EH (cell line): ENCODE measurements at places on chromosomes 6 and 20.

DNA sequence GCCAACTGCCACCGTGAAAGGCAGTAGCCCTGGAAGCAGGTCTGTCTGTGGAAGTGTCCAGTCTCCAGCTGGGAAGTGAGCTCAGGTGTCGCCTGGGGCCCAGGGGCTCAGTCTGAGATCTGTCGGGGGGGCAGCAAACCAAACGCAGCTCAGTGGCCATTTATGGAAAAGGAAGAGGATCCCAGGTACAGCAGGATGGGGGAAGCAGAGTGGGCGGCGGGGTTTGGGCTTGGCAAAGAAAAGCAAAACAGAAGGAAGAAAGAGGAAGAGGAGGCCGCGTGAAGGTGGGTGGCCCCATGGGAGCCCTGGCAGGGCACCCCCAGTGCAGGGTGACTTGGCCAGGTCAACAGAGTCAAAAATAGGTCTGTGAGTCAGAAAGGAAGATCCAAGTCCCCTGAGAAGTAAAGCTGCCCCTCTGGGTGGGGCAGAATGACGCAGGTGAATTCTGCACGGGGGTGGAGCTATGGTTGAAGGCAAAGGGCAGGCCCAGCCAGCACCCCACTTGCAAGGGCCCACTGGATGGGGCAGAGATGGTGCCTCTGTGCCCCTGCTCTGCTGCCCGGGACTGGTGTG lies 5.3 kb downstream of the PXDC1 start:
- no peak for DNase-seq

DNA sequence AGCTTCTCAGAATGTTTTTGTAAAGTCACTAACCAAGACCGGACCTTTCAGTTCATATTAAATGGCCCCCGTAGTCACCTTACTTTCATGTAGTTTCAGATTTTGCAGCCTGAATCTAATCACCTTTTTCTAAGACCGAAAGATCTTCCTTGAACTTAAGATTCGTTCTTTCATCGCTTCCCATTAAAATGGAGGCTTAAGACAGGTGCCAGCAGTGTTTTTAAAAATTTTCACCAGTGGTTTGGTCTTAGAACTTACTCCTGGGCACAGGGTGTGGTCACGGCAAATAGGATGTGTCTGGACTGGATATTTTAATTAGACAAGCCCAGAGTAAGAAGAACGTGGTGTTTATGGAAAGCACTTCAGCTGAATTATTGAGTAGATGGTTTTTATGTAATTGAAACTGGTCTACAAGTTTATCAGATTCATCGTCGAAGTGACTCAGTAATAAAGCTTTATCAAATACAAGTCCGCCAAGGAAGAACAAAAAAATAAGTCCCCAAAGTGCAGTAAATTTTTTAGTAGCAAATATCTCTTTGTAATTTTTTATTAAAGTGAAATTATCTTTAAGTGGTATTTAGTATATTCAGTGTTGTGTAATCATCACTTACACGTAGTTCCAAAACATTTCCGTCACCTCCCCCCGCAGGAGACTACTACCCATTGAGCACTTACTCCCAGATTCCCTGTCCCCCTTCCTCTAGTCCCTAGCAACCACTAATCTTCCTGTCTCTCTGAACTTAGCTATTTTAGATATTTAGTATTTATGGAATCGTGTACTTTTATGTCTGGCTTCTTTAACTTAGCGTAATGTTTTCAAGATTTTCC lies 868 bp downstream of the SRSF3 start:
- peak; percentile 75 for DNase-seq

GRCh38 chr20:60074276-60074675 lies 116.1 kb downstream of the CDH26 start:
- DNase-seq: no peak

DNA sequence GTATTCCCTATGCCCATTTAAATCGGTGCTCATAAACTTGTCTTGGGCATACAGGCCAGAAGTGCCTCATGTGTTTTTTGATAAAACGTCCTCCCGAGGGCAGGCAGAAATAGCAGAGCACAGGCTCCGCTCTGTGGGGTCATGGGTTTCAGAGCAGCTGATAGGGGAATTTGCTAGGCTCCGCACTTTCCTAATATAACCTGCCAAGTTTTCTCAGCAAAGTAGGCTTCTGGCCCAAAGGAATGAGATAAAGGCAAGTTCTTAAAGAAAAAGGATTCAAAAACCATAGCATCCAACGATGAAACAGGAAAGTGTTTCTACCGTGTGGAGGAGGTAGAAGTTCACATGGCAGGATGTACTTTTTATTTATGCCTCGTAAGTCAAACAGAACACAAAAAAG lies 69.8 kb upstream of the RALGAPA2 start:
- no peak for DNase-seq

DNA sequence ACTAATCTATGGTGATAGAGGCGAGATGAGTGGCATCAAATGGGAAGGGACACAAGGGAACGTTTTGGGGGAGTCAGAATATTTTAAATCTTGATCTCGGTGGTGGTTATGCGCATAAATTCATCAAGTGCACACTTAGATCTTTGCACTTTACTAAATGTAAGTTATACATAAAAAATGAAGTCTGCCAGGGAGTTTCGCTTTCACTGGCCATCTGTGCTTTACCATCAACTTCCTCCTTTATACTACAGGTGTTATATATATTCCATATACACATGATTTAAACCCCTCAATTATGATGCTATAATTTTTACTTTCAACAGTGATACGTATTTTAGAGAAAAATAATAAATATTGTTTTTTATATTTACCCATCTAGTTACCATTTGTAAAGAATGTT lies 97.6 kb upstream of the AKIRIN2 start:
- DNase-seq: no peak

DNA sequence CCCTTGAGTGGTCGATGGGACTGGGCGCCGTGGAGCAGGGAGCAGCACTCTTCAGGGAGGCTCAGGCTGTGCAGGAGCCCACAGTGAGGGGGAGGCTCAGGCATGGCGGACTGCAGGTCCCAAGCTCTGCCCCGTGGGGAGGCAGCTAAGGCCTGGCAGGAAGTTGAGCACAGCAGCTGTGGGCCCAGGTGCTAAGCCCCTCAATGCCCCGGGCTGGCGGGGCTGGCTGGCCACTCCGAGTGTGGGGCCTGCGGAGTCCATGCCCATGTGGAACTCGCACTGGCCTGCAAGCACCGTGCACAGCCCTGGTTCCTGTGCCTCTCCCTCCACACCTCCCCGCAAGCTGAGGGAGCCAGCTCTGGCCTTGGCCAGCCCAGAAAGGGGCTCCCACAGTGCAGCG lies 948.4 kb upstream of the EYS start:
- no peak for DNase-seq

GRCh38 chr6:147699637-147700036 lies 191.1 kb downstream of the SAMD5 start:
- DNase-seq: peak; percentile 70

GRCh38 chr20:46073024-46073423 lies 16.7 kb downstream of the NCOA5 start:
- DNase-seq: no peak

DNA sequence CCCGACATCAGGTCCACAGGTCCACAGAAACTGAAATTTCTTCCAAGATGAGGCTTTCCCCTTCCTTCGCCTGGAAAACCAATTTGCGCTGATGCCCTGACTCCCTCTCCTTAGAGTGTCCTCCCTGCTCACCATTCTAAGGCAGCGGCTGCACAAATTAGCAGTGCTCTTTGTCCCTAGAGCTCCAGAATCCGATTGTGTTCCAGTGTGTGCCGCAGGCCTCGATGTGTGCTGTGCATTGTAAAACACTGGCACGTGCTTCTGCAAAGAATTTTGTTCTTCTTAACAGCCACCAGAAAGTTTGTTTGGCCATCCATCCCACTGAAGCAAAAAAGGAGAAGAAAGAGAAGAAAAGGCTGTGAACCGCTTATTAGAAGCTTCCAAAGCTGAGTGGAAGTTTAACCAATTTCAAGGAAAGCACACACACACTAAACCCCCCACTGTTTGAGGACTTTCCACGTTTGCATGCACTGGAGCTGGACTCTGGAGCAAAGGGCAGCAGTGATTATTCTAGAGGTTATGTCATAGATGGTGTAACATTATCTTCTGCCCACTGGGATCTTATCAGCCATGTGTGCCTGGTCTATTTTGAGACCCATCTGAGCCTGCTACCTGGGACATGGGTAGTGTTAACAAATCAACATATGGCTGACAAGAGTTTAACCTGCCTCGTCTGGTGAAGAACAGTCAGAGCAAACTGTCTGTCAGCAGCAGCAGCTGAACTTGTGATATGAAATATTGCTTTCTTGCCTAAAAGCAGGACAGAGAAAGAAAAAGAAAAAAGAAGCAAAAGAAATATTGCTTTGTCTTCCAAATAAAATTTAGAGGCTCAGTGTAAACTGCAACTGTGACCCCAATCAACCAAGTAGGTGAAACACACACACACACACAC lies 64.9 kb upstream of the RREB1 start:
- no peak for DNase-seq

DNA sequence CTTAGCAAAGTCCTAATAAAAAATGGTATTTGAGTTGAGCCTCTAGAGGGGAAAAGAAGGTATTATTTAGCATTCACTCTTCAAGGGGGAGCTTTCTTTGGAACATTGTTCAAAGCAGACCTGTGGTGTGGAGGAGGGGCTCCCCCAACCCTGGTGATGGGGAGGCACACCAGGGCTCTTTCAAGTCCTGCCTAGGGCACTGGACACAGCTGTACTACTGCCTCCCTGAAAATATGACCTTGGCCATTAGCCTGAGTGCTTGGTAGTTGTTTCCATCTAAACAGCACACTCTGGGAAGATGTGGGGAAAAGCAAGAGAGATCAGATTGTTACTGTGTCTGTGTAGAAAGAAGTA lies 215.1 kb upstream of the CNR1 start:
- DNase-seq: no peak

GRCh38 chr20:21705575-21706260 lies at the start of gene PAX1:
PAX1 (plus strand) TSS chr20:21705664; CDS start chr20:21705713, 49 bp downstream.
- no peak for DNase-seq

GRCh38 chr6:117547688-117548621 lies 54.4 kb downstream of the GOPC start:
- peak; percentile 70 for DNase-seq

GRCh38 chr6:144662812-144663365 lies 377.8 kb downstream of the UTRN start:
- DNase-seq: peak; percentile 20

DNA sequence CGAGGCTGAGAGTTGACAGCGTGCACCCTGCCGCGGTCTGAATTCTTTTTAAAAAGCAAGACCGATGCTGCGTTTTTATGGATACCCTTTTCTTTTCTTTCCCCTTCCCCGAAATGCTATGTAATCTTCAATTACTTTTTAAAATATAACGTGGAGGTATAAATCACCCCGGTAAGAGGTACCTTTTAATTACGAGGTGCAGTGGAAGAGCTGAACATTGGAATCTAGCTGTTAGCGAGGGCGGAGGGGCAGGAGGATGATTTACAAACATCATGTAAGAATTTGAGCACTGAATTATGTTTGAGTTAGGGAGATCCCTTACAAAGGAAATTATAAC lies 1.2 kb downstream of the EYA2 start:
- DNase-seq: no peak

GRCh38 chr6:38507173-38507572 lies 132.6 kb downstream of the BTBD9 start:
- no peak for DNase-seq

- DNase-seq: no peak
Observed at GRCh38 chr20:47044938-47045337, 150.3 kb downstream of the EYA2 start.

DNA sequence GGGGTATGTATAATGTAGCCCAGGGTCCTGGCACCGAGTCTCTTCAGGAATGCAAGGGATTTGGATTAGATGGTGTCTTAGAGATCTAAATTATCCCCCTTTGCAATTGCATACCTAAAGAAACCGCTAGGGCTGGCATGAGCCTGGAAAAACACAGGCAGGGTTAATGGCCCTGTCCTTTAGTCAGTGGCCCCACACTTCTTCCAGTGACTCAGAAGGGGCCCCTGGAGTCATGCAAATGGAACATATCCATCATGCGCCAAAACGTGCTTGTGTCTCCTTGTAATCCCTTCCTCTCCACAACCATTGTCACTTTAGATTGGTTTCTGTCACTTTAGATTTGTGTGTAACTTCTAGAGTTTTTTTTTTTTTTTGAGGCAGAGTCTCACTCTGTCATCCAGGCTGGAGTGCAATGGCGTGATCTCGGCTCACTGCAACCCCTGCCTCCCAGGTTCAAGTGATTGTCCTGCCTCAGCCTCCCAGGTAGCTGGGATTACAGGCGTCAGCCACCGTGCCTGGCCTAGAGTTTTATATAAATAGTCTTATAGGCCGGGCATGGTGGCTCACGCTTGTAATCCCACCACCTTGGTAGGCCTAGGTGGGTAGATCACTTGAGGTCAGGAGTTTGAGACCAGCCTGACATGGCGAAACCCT lies 8.7 kb upstream of the MYBL2 start:
- peak; percentile 80 for DNase-seq

- no peak for DNase-seq
Observed at GRCh38 chr20:57589728-57590484, 29.0 kb downstream of the PCK1 start.

GRCh38 chr6:113862112-113862511 lies 5.0 kb downstream of the MARCKS start:
- DNase-seq: no peak

GRCh38 chr20:58634059-58634458 lies 17.0 kb upstream of the STX16 start:
- DNase-seq: no peak

DNA sequence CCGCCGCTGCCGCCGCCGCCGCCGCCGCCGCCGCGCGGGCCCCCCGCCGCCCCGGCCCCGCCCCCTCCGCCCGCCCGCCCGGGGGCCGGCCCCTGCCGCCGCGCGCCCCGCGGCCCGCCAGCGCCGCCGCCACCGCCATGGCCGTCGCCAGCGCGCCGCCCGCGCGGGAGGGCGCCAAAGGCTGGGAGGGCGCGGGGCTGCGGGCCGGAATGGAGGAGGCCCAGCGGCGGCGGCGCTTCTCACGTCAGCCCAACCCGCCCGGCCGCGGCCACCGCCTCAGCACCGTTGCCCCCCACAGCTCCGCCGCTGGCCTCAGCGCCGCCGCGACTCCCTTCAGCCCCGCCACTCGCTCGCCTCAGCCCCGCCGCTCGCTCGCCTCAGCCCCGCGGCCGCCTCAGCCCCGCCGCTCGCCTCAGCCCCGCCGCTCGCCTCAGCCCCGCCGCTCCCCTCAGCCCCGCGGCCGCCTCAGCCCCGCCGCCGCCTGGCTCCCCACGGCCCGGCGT lies 258 bp downstream of the PHF10 start:
- DNase-seq: peak; percentile 38
